Stimulated activated CD4-positive, alpha-beta T cell treated with anti-CD3 and anti-CD28 coated beads, Interleukin-2, amount 100 ng/mL, for 4 hours (primary cell): ENCODE measurements at places on chromosomes 6 and 20.

DNA sequence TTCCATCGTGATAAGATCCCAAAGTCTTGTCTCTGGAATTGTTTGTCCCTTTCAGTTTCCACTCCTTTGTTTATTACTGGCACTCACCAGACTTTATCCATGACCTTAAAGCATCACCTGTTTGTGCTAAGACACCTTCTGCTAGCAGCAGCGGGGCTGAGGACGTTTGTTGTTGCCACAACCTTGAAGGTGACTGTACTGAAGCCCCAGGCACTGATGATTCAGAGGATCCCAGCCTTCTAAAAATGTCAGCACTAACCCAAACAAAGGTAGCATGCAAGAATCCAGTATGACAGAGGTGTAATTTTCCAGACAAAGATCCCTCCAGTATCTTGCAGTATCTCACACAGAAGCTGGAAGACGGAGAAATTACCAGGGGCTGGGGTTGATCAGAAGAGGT is 28.9 kb upstream of the SMIM8 start:
- DNase-seq = no peak

DNA sequence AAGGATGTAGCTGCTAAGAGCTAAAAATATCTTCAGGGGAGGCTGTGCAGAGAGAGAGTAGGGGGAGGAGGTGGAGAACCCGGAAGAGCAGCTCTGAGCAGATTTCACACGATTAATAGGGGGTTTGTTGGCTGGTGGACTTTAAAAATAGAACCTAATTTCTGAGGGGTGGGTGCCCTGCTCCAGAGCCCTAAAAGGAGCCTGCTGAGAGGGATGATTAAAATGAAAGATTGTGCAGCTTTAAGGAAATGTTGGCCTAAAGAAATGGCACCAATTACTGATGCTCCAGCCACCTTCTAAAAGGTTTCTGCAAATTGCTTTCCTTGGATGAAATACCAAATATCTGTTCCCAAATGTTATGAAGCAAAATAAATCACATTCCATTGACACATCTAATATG is 202.8 kb upstream of the BTBD3 start:
- DNase-seq = no peak

DNA sequence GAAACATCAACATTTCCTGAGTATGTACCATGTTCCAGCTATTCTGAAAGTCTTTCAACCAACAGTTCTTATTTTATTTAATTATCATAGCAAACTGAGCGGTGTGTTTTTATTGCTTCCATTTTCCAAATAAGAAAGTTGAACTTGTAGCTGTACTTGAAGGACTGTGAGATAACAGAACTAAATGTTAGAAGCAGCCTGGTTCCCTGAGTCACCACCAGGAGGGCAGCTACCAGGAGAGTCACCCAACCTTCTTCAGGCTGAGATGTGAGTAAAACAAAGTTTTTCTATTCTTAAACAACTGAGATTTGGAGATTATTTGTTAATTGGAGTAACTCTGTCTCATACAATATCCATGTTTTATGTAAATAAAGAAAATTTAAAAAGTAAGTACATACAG is 403.4 kb downstream of the PKHD1 start:
- DNase-seq = no peak

DNA sequence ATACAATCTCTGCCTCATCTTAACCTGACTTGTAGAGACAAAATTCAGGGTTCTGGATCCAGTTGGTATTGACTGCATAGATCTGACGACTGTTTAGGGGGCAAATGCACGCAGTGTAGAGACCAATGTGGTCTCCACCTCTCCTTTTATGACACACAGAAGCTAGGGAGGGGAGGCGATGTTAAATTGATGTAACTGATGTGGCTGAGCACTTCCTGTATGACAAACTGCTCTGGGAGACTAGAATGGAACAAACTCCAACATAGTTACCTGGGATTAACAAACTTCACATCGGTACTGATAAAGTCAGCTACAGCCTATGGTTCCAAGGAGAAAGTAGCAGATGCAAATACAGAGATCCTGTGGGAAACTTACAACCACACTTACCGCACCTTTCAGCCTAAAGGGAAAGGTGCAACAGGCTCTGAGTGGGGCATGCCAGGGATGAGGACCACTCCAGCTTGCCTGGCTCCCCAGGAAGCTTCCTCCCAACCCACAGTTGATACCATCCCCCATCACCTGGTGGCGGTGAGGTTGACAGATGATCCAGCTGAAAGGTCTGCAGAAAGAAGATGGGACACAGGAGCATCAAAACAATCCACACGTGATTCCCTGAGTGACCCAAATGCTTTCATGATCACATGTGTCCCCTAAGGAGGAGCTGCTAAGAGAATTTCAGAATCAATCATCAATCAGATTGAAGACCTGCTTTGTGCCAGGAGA is 60.6 kb upstream of the MRPS10 start:
- no peak for DNase-seq

- no peak for DNase-seq
Measured at GRCh38 chr6:12328701-12329100, 38.5 kb downstream of the EDN1 start.

DNA sequence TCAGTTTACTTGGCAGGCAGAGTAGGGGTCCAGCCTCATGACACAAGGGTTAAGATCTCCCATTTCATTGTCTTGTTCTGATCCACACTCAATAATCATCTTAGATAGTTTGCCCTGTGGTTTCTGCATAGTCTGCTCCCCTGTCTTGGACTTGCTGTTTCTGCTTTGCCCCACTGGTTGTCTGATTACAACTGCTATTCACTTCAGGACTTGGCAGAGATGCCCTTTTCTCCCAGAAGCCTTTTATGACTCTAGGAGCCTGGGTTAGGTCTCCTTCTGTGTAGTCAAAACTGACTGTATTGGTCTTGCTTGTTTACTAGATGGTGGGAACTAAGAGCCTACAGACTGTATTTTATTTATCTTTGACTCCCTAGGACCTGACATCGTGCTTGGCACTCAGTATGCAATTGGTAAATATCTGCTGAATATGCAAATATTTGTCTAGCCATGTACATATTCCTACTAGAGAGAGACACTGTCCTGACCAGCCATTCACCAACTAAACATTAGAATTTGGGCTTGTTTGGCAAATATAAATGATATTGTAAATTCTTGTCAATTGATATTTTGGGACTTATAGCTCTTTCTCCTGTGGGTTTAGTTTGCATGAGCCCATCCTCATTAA is 165.9 kb upstream of the KCNK16 start:
- no peak for DNase-seq

GRCh38 chr6:70310063-70310694 is 7.3 kb upstream of the COL9A1 start:
- no peak for DNase-seq

DNA sequence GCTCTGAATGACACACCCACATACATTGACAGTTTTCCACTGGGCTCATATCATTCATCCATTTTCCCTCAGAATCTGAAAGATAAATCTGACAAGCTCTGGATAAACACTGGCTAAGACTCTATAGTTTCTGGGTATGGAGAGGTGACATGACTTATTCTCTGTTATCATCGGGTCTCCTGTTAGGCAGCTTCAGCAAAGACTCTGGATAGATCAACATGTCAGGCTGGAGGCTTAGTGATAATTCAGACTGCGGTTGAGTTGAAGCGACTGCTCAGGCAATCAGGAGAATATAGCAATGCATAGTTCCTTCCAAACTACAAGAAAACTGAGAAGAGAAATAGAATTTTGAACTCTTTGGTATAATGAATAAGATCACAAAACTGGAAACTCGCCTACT is 394.6 kb downstream of the CBLN4 start:
- no peak for DNase-seq

DNA sequence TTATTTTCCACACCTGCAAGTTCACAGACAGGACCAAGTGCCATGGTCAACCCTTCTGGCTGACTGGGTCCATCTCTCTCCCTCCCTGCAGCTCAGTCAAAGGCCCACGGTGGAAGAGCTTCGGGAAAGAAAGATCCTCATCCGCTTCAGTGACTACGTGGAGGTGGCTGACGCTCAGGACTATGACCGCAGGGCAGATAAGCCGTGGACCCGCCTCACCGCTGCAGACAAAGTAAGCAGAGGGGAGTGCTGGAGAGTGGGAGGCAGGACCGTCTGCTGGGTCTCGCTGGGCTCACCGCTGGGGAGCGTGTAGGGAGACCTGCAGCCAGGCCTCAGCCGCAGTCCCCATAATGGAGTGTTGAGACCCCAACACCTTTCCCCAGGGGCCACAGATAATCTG is 45.0 kb downstream of the TBC1D7 start:
- DNase-seq = no peak

GRCh38 chr6:4606821-4607704 is 169.1 kb upstream of the CDYL start:
- DNase-seq = no peak

DNA sequence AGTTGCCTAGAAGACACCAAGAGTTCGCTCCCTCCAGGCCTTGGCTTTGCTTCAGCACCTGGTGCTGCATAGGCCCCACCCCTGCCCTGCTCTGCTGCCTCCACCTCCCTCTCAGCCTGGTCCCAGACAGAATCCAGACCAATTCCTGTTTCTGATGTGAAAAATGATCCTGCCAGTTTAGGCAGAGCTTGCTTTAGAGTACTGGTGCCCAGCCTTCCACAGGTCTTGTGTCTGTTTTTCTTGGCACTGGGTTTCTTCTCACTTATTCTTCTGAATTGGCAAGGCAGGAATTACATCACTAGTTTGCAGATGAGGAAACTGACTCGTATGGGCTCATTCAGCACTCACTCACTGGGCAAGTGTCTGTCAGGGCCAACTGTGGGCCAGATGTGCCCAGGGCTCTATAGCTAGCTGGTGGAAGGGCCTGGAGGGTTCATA is 53.0 kb downstream of the HLA-A start:
- no peak for DNase-seq

DNA sequence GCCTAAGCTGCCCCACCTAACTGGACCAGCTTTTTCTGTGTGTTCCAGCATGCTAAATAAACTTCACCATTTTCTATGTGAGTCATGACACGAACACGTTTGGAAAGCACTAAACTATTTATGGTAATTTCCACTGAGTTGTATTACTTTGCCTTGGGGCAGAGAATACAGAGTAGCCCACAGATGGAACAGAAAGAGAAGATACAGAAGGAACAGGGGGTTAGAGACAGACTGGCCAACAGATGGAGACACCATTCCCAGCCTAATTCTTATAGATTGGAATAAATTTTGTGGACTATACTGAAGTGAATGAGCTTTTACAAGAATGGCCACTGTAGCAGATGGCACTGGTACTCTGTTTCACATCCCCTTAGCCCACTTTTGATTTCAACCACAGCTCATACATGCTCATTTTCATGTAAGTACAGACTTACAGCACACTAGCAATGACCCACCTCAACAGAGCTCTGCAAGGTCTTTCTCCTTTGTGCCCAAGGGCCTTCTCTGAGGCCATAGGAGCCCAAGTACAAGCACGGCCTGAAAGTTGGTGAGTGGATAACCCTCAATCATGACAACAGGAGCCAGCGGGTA is 13.1 kb upstream of the NT5DC1 start:
- no peak for DNase-seq

DNA sequence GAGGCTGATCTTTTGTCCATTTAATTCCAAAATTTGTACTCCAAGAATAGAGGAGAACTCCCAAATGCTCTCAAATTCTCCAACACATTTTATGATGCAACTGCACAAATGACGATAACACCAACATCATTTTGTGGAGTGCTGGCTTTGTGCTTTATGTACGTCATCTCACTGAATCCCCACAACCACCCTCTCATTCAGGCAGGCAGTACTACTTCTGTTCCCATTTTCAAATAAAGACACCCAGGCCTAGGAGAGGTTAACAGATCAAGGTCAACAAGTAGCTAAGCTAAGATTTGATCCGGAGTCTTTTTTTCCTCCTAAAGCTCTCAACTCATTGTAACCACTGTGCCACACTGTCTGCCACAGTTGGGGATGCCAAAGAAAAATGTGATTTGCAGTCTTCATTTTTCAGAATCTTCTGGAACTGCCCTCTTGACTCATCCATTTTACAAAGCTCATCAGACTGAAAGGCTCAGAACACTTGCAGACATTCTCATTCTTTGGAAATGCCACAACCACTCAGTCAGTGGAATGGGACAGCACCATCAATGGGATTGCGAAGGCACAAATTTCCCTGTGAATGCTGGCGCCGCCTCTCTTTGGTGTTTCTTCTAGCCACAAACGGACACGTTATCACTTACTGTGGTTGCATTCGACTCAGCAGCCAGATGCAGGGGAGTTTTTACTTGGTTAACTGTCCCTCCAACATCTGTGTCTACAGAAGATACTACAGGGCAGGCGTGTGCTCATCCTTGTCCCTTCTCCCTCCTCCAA is 184.4 kb downstream of the GJA10 start:
- peak; percentile 26 for DNase-seq

DNA sequence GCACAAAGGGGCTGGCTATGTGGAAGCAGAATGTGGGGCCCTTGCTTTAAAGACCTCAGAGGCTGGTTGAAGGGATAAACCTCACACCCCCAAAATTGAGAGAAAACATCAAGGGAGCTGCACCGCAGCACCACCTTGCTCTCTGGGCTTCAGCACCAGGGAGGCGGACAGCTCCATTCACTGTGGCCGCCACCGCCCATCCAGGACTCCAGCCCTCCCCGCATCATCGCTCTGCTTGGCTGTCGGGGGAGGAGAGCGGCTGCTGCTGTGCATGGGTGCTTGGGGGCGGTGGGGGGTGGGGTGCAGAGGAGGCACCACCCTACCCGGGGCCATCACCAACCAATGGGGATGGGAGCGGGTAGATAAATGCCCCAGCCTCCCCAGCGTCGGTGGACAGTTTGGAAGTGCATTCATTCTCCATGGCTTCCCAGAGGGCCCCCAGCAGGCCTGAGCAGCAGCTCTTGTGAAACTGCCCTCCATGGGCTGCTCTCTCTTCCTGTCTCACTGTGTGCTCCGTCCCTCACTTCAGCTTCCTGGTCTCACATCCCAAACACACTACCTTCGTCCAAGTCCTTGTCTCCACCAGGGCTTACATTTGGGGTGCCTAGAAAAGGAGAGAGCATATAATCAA is 75.7 kb upstream of the BHLHE23 start:
- DNase-seq = no peak

DNA sequence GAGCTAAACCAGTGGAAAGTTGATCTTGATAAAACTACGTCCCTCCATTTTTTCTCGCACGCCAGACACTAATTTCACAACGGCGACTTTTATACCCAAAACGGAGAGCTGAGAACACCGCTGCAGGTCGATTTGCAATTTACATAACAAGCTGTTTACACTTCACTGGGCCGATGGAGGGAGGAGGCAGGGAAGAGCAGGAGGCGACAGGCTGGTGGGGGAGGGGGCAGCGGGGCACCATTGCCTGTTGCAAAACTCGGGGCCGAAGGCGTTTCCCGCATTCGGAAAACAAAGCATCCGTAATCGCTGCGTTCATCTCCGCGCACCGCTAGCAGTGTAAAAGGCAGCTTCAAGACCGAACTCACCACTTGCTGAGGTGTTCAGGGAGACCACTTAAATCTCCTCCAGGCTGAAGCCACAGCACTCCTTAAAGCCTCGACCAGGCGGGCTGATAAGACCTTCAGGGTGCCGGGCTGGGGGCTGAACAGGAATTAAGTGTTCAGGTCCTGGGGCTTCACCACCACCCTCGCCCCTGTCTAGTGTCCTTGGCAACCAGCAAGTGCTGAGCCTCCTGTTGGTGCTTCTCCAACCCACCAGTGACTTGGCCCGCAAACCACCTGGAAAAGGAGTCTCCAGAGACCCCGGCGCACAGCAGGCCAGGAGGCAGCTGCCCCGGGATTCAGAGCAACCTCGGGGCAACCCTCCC is 2.0 kb upstream of the FOXC1 start:
- no peak for DNase-seq

GRCh38 chr6:27500177-27500576 is 27.3 kb upstream of the ZNF184 start:
- DNase-seq = no peak
